ENCODE measurements at places on chromosomes 1 and 21.

DNA sequence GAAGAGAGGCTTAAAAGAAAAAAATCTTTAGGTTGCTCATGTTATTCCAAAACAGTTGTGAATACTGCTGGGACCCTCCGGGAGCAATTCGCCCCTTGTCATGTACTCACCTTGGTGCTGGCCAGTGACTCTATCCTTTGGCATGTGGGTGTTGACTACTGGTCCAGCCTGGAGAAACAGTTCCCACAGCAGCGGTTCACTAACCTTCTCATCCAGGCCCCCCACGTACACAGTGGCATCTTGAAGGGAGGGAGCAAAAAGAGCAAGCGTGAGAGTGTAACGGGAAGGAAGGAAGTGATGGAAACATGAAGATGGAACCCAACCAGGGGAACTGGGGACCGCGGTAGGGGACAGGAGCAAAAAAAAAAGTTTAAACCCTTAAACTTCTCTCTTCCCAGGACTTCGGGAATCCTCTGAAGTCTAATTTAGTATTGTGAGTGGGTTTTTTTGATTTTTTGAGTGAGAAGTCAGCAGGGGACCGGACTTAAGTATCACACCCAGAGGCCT, 494 bp downstream of the SF3B4 start:
- no peak for DNase-seq

GRCh38 chr1:87600055-87600850, 271.6 kb downstream of the LMO4 start:
- DNase-seq: no peak

DNA sequence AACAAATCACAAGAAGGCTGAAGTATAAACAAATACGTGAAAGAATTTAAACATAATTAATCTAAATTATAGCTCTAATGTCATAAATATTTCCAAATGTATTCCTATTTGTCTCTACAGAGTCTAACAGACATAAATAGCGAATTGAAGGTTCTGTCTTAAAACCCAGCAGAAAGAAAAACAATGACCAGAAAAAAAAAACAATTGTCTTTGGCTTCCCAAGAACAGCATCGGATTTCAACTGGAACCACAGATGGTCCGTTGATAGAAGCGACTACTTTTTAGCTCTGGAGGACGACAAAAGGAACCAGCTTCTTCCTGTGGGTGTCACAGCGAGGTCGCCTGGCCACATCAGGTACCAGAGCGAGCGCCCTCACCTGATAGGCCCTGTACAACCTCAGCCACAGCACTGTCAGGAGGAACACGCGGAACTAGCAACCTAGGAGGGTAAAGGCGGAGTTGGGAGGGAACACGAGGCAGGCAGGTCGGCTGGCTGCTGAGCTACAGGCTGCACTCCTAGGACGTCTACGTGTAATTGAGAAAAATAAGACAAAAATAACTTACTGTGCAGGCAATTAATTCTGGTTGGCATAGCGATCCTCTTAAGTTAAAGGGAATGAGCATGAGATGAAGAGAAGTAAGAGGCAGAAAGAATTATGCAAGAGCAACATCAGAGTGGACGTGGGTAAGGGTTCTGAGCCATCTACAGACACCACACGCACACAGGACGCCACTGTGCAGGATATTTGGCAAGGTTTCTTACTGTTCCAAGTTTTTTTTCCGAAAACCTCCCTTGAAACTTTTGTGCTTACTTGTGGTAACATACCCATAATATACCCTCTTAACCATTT, 16.7 kb upstream of the PRDM15 start:
- no peak for DNase-seq

- DNase-seq: peak; percentile 97
Measured at GRCh38 chr1:201460814-201461644, 8.0 kb downstream of the PHLDA3 start.

DNA sequence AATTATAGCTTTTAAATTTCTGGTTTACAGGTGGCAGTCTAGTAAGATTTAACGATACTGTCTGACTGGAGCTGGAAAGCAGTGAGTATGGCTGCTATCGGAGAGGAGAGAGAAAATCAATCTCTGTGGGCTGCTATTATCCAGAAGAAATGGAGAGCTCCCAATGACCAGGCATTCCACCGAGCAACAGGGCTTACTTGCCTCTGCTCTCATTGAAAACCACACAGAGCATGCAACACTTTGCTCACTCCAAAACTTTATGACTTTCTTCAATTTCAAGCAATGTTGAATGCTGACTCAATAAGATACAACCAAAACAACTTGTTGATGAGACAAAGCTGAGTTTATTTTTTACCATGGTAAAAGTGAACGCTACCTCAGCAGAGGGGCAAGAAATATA, 337.0 kb upstream of the NCAM2 start:
- DNase-seq: no peak

- no peak for DNase-seq
Measured at GRCh38 chr1:240909701-240910457, 297.9 kb upstream of the GREM2 start.

GRCh38 chr1:25198663-25199252, 33.5 kb downstream of the SYF2 start:
- peak; percentile 11 for DNase-seq

- no peak for DNase-seq
Measured at GRCh38 chr1:156768610-156769295, 1.4 kb downstream of the PRCC start.

- no peak for DNase-seq
Measured at GRCh38 chr1:21625390-21626190, 43.6 kb downstream of the RAP1GAP start.

DNA sequence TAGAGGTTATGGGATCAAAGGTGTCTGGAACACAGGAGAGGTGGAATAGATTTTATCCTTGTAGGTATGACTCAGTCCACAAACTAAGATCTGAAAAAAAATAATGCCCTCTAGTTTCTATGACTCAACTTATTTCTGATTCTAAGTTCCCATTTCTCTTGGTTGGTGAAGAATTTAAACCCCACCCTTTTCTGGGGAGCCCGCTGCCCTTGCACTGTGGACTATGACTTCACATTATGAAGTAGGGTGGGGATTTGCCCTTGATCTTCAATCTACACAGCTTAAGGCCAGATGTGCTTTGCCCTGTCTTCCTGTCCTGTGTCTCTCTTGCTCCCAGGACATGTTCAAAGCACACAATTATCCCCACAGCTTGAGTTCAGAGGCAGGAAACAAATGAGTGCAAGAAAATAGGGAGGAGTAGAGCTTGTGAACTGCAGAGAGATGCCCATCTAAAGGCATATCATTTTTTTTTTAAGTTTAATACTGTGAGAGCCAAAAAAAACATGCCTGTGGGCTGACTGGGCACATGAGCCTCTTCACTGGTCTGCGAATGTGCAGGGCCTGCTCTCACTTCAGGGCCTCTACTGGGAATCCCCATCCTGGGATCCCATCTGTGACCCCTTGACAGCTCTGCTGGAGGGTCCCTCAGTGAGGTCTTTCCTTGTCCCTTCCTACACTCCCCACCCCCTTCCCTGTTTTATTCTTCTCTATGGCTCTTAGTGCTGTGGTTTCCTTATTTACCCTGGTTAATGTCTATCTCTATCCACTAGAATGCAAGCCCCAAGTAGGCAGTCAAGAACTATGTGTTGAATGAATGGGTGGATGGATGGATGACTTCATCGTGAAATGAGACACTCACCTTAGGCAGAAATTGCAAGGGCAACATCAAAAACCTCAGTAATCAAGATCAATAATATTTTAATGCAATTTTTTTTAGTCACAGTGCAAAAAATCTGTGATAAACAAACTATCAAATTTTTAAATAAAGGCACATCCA, 61.5 kb downstream of the CD58 start:
- peak; percentile 81 for DNase-seq

DNA sequence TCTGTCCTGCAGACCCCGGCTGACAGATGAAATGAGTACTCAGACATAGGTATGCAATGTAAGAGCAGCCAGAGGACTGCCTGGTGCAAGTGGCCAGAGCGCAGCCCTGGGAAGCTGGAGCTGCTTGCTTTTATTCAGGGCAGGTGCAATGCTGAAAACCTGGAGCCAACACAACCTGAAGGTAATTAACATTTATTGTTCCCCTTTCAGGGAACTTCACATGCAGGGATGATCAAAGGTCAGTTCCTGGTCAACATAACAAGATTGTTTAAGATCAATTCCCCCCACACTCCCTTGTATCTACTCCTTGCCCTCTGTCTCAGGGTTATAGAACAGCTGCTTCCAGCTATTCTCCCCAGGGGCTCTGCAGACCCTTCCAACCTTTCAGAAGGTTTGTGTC, 48.7 kb upstream of the PRELP start:
- no peak for DNase-seq

DNA sequence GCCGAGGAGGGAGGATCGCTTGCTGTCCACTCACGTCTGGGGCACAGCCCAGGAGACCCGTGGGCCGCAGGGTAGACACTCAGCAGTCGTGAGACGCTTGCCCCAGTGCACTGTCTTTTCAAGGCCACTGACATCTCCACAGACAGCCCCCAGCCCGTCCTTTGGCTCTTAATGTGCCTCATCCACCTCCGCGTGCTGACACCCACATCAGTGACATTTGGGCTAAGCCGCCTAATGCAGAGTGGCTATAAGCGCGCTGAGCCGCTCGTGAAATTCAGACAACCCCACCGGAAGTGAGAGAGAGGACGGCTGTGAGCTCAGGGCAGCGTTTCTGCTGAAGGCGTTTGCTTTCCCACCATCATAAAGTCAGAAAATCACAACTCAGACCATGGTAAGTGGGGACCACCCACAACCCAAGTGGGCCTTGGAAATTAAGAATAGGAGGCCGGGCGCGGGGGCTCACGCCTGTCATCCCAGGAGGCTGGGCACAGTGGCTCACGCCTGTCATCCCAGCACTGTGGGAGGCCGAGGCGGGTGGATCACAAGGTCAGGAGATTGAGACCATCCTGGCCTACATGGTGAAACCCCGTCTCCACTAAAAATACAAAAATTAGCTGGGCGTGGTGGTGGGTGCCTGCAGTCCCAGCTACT, 8.4 kb downstream of the SLC35E2B start:
- DNase-seq: no peak

- DNase-seq: peak; percentile 14
Measured at GRCh38 chr1:7808253-7808844, 24.3 kb downstream of the PER3 start.

- DNase-seq: peak; percentile 20
Measured at GRCh38 chr1:207925210-207925609, 14.3 kb upstream of the CD34 start.

DNA sequence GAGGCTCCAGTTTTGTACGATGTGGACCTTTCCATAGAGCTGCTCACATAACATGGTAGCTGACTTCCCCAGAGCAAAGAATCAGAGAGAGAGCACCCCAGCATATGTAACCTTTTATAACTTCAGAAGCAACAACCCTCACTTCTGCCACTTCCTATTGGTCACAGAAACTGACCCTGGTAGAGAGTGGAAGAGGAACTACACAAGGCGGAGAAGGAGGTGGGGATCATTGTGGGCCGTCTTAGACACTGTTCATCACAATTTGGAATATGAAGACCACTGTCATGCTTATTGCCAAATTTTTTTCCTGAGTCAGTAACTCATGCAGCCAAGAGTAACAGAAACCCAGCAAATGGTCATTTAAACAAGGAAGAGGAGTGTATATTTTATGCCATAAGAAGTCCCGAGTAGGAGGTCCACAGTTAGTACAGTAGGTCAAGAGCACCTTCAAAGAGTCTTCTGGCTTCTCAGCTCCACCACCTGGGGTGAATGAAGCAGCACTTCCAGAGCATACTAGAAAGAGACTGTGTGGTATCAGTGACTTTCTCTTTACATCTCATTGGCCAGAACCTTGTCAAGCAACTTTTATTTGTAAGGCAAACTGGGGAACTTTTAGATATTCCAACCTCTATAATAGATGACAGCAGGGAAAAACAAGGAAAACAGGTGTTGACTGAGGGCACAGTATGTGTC, 71.8 kb downstream of the ODF2L start:
- DNase-seq: no peak

DNA sequence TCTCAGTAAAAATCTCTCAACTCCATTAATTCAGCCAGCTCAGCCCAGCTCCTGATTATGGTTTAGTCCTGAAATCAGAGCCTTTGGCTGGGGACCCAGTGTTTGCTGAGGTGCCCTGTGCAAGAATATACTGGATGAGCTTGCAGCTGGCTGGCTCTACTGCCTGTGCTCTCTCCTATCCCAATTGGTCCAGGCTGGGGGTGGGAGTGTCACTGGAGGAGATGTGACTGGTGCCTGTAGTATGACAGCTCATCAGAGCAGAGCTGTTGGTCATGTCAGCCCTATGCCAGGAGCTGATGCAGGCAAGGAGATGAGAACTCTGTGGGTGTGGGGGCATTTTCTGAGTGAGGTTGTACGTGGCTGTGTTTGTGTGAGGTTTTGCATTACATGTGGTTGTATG, 87.0 kb downstream of the TNR start:
- DNase-seq: no peak

DNA sequence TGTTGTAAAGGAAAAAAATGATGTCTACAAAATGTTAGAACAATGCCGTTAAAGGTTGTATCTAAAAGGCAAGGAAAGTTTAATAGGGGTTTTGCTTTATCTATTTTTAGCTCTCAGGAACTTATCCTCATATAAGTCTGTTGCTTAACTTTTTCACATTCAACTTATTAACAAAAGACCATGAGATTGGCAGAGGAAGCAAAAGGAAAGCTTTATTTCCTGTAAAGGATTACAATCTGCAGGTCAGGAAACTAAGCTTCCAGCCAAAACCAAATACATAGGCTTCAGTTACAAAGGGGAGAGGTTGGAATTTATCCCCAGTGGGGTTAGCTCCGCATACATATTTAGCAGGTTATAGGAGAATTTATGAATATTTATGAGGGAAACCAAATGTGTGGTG, 58.7 kb upstream of the KIAA1614 start:
- no peak for DNase-seq

GRCh38 chr21:34817821-34818661, 149.2 kb downstream of the CLIC6 start:
- no peak for DNase-seq

DNA sequence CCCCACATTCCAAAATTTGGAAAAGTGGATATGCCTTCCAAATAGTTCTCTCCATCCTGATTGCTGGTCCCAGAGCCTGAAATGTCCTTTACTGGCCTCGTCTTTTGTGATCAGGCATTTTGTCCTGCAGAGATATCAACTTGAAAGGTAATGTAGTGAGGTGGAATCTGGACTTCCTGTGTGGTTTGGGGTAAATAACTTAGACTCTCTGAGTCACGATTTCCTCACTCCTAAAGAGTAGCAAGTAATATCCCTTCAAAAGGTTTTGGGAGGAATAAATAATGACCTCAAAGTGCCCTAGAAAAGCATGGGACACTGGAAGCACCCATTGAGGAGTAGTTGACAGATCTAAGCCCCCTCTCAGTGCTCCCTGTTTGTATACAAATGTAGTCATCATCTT, 426.6 kb downstream of the OMA1 start:
- DNase-seq: no peak

- no peak for DNase-seq
Measured at GRCh38 chr1:107196973-107197562, 56.2 kb downstream of the NTNG1 start.

- DNase-seq: no peak
Measured at GRCh38 chr1:181662606-181663005, 179.3 kb downstream of the CACNA1E start.

DNA sequence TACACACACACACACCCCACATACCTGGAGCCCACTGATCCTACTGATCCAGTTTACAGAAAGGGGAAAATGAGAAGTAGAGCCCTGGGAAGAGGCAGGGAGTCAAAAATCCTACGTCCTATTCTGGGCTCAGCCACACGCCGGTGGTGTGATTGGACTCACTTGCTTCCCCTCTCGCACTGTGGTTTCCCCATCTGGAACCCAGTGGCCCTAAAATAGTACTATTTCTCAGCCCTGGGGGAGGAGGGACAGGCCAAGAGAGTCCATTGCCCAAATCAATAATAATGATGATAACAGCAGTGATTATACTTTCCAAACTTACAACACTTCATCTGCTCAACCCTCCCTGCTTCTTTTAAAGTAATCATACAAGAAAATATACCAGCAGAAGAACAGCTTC, 2.9 kb upstream of the PIGR start:
- DNase-seq: no peak
